ENCODE measurements at places on chromosomes 13 and 19.

DNA sequence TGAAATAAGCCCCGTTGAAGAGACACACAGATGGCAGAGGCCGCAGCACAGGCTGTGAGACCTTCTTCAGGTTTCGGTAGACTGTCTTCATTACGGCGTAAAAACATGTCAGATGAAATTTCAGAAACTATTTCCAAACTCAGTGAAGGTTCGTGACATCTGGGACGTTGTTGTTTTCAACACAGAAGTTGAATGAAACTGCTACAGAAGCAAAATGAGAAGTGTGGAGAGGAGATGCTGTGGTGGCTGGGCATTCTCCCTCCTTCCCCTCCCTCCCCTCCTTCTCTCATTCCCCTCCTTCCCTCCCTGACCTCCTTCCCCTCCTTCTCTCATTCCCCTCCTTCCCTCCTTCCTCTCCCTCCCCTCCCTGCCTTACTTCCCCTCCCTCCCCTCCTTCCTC, 113.6 kb downstream of the ATP11A start:
- DNase-seq, result no peak

- DNase-seq, result peak; percentile 55
Observed at GRCh38 chr19:48510421-48511268, 990 bp downstream of the LMTK3 start.

DNA sequence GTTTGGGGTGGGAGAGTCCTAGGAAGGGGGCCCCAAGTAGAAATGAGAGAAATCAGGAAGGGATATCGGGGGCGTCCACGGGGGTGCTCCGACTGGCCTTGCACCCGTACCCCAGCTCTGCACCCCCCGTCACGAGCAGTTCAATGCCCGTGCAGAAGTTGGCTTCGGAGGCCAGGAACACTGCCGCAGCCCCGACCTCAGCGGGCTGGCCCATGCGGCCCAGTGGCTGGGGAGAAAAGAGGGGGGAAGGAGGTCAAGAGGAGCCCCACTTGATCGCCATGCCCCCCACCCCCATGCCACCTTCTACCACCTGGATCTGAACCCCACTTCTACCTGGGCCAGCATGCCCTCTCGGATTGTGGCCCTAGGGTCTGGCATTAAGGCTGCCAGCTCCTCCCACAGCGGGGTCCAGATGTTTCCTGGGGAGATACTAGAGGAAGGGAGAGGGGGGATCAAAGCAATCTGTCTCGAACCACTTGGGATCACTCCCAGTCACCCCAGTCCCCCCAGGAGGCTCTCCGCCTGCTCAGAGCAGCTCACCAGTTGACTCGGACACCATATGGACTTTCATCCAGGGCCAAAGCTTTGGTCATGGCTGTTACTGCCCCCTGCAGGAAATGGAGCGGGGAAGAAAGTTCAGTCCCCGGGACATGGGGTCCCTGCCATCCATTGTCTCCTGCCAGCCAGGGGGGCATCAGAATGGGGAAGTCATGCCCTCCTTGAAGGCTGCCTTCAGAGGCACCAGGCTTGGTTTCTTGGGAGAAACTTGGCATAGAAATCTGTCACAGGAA, 2.5 kb upstream of the BCAT2 start:
- peak; percentile 23 for DNase-seq

GRCh38 chr19:32748497-32748896, 28.9 kb downstream of the TDRD12 start:
- DNase-seq, result peak; percentile 14

GRCh38 chr19:13302526-13303270, 152.5 kb downstream of the IER2 start:
- DNase-seq, result no peak

GRCh38 chr13:109719962-109720646, 66.3 kb downstream of the IRS2 start:
- DNase-seq, result peak; percentile 84

- DNase-seq, result no peak
Observed at GRCh38 chr13:114000151-114001040, 26.5 kb upstream of the C13orf46 start.

DNA sequence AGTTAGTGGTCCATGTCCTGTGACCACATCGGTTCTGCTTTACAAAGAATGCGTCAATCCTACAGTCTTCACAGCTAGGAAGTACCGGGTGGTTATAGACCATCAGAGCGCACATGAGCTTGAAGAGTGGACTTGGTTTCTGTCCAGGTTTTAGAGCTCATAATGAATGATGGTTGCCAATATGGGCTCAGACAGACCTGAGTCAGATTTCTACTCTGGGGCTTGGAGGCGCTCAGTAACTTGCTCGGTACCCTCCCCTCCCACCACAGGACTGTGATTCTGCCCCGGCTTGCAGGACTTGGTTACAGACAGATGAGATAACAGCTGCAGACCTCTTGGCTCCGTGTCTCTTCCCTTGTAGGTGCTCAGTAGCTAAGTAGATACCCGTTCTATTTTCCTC, 284.7 kb downstream of the TSHZ3 start:
- no peak for DNase-seq

DNA sequence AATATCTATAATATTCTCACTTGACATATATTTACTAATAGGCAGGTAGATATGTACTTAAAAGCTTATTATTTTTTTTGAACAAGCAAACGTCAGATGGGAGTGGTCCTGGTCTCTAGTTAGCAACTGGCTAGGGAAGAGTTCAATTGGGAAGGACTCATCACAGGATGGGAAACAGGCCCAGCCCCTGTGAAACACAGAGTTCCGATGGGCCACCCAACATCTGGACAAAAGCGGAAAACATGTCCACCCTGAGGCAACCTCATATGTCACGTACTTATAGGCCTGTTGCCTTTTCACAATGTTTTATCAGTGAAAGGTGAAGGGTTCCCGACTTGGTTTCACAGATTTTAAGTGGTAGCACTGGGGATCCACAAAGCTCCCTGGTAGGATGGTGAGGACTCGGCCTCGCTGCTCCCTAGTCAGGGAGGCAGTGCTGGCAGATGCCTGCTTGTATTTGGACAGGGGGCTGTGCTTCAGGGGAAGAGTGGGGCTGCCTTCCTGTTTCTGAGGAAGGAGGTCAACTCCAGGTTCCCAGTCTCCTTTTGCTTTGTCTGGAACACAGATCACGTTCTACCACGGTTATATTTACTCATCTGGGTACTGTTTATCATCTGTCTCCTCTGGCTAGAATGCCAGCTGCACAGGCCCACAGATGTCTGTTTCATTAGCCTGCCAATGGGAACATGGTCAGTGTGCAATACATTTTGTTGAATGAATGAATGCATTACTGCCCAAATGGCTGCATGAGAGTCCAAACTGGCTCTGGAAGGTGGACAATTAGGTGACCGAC, 49.4 kb upstream of the SLC15A1 start:
- no peak for DNase-seq

GRCh38 chr19:10352764-10353671, 13.6 kb upstream of the ICAM3 start:
- DNase-seq, result no peak

DNA sequence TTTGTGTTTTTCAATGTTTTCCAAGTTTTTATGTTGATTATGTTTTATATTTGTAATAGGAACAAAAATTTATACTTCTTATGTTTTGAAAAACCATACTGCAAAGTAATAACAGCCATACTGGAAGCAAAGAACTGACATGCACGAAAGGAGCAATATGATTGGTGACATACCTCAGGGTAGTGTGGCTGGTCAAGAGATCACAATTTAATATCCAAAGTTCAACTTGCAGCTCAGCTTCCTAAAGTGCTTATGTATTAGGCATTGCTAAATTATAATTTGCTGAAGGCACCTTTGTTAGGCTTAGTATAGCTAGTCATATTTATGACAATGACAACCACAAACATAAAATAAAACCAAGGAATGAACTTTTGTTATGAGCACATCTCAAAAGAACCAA, 25.9 kb downstream of the VWA8 start:
- no peak for DNase-seq
